ENCODE measurements at places on chromosomes 2 and 18. TPM values are rescaled to one million over a fixed set of nuclear protein-coding genes. Genes with fewer than 3 reads are reported as not detected.

DNA sequence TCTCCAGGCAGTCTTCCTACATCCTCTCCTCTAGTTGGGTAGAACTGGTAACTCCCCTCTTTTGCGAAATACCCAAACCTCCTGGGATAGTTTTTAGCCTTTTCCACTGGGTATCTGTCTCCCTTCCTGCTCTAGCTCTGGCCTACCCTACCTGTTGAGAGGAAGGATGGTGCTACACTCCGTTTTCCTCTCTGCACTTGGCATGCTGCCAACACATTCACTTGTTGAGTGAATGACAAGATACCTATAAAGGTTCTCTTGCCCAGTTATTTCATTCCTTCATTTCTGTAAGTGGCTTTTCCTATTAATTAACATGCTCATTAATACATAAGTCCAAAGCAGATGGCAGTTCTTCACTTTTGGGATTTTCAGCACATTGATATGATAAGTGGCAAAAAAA lies 293.8 kb downstream of the CNTNAP5 start:
- no peaks in the 10 kb centered on the region for H3K36me3 ChIP-seq
- H3K27me3 ChIP-seq, result no peaks in the 10 kb centered on the region
- no peaks in the 10 kb centered on the region for H3K4me1 ChIP-seq
- DNase-seq, result no peak

DNA sequence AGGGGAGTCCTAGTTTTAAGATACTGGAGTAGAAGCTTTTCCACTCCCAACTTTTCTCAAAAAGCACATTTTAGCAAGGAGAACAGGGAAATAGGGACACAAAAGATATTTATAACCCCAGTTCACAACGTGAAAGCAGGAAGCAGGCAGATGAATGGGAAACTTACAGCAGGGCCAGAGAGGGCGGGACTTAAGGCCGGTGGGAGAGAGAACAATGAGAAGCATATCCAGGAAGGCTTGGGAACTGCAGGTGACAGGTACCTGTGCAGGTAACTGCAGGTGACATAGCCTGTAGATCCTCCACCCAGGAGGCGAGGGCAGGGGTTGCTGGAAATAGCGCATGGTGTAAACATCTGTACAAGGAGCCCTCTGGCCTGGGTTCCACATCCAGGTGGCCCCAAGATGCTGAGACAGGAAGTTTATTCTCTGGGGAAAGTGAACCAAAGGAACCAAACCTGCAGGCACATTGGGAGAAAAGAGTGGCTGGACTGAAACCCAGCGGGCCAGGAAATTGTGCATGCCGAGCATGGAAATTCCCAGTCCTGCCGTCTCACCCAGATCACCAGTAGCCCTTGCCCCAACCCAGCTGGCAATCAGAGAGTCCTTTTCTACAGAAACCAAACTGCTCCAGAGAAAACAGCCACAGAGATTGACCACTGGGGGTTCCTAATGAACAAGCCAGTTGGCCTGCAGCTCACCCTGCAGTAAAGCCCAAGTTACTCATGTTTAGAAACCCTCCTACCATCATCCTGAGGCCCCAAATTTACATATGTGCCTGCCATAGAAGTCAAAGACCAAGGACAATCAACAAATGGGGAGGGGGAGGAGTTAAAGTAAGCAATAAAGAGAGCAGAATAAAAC lies 24.3 kb upstream of the COL6A3 start:
- H3K27me3 ChIP-seq, result no peaks in the 10 kb centered on the region
- H3K4me1 ChIP-seq, result peaks cover 15% of the 10 kb centered on the region
- H3K4me3 ChIP-seq, result no peak overlapping the region
- no peak for DNase-seq

DNA sequence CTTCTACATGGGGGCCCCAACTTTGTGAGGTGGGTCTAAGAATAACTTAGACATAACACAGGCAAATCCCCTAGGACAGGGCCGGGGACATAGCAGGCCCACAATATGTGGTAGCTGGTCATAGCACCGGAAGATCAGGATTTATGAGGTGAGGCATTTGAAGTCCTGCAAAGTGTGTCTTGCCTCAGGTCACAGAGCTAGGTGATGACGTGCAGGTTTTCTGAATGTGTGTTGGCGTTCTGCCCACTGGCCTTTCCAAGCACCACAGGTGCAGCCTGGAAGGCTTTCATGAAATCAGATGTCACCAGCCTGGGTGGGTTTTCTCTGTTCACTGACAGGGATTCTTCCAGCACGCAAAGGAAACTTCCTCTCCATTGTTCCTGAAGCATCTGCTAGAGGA lies 119.1 kb downstream of the LRATD1 start:
- no peak overlapping the region for H3K27ac ChIP-seq
- H3K4me3 ChIP-seq, result no peak overlapping the region
- no peaks in the 10 kb centered on the region for H3K27me3 ChIP-seq
- no peak for DNase-seq

GRCh38 chr2:194742706-194743105 lies 914.3 kb upstream of the SLC39A10 start:
- no peaks in the 10 kb centered on the region for H3K4me1 ChIP-seq
- no peak overlapping the region for H3K4me3 ChIP-seq
- no peaks in the 10 kb centered on the region for H3K27me3 ChIP-seq
- no peaks in the 10 kb centered on the region for H3K36me3 ChIP-seq

DNA sequence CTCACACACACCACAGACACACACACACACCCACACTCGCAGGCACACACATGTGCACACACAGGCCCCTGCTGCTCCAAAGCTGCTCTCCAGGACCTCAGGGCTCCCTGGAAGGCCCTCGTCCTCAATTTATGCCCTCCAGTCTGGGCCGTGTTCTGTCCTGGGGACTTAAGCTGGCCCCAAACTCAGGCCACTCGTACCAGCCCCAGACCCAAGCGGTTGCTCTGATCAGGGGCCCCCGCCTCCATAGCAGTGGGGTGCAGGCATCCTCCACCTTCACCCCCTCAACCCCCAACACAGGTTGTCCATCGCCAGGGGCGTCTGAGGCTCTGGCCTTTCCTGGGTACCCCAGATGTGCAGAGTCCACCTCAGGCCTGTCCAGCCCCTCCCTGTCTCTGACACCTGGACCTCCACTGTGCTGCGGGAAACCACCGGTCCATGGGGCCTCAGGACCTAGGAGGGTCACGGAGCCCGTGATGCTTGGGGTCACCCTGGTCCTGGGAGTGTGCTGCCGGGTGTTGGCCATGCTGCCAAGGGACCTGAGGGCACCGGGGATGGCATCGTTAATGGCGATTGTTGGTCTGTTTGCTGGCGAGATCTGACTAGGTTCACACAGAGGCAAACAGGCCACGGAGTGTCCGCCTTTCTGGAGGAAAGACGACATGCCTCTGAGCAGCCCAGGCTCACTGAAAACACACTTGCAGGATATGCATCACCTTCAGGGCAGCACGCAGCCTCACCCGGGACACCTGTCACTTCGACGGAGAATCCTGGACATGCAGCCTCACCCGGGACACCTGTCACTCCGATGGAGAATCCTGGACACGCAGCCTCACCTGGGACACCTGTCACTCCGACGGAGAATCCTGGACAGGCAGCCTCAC lies 155.6 kb downstream of the NDUFA10 start:
- H3K27ac ChIP-seq, result no peak overlapping the region
- H3K27me3 ChIP-seq, result no peaks in the 10 kb centered on the region
- H3K4me1 ChIP-seq, result no peaks in the 10 kb centered on the region
- DNase-seq, result no peak
- no peaks in the 10 kb centered on the region for H3K36me3 ChIP-seq

GRCh38 chr2:95026471-95027368 lies 1.2 kb downstream of the MAL start:
- no peak for DNase-seq
- no peaks in the 10 kb centered on the region for H3K36me3 ChIP-seq

GRCh38 chr2:64228918-64229317 lies 84.7 kb upstream of the PELI1 start:
- no peaks in the 10 kb centered on the region for H3K4me1 ChIP-seq
- no peaks in the 10 kb centered on the region for H3K36me3 ChIP-seq
- no peaks in the 10 kb centered on the region for H3K27me3 ChIP-seq
- peak overlapping the region; percentile 51 for H3K27ac ChIP-seq

DNA sequence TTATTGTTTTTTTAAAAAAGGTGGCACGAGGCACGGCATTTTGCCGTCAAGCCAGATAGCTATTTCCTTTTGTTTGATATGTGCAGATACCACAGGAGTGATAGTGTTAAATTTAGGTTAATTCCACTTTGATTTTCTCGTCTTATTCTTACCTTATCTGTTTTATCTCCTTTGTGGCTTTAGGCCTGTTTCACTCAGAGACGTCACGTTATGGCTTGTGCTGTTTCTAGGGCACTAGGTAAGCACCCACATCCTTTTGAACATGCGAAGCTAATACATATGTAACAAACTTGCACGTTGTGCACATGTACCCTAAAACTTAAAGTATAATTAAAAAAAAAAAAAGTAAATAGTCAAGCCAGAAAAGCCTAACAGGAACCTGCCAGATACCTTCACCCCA lies 57.8 kb downstream of the C18orf63 start:
- no peak for DNase-seq
- H3K4me1 ChIP-seq, result no peaks in the 10 kb centered on the region
- H3K36me3 ChIP-seq, result no peaks in the 10 kb centered on the region
- no peak overlapping the region for H3K27ac ChIP-seq
- no peaks in the 10 kb centered on the region for H3K27me3 ChIP-seq

DNA sequence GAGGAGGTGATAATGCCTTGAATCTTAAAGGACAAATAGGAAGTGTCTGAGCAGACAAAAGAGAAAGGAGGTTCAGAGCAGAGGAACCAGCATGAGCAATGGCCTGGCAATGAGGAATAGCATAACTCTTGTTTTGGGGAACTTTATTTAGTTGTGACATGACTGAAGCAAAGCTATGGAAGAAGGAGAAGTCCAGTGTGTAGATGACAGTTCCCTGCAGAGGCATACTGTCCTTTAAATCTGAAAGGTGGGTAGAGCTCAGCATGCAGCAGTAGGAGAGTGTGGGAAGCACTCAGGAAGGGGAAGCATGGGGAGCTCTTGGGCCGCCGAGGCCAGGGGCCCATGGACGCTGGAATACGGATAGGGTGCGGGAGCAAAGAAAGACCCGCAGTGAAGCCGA lies 173.8 kb downstream of the SEPTIN10 start:
- H3K4me3 ChIP-seq, result no peak overlapping the region
- no peaks in the 10 kb centered on the region for H3K4me1 ChIP-seq
- H3K27ac ChIP-seq, result no peak overlapping the region
- H3K27me3 ChIP-seq, result no peaks in the 10 kb centered on the region
- no peak for DNase-seq
- no peaks in the 10 kb centered on the region for H3K36me3 ChIP-seq

GRCh38 chr2:121561617-121562268 lies 31.1 kb downstream of the RNU4ATAC start:
- DNase-seq, result no peak
- no peaks in the 10 kb centered on the region for H3K36me3 ChIP-seq
- H3K4me3 ChIP-seq, result no peak overlapping the region
- H3K27me3 ChIP-seq, result no peaks in the 10 kb centered on the region
- H3K4me1 ChIP-seq, result peaks cover 2% of the 10 kb centered on the region
- H3K27ac ChIP-seq, result no peak overlapping the region

- H3K4me3 ChIP-seq, result no peak overlapping the region
- no peak for DNase-seq
- H3K27me3 ChIP-seq, result no peaks in the 10 kb centered on the region
Observed at GRCh38 chr2:184294831-184295230, 303.5 kb upstream of the ZNF804A start.

DNA sequence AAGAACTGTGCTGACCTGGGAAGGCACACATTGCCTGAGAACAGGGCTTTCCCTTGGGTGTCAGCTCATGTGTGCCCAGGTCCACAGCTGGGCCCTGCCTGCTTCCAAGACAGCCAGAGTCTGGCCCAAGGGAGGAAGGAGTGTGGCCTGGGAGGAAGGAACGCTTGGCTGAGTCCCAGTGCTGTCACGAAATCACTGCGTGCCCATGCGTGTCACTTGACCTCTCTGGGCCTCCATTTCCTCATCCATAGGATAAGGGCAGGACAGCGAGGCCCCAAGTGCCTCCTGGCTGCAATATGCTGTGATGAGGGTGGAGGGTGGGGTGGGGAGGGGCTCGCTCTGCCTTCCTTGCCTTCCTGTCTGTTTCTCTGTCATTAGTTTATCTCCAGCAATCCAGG lies 642 bp upstream of the KCNK3 start:
- DNase-seq, result peak; percentile 46
- no peaks in the 10 kb centered on the region for H3K27me3 ChIP-seq
- no peak overlapping the region for H3K4me3 ChIP-seq
- H3K27ac ChIP-seq, result peak overlapping the region; percentile 3
- no peaks in the 10 kb centered on the region for H3K36me3 ChIP-seq
- peaks cover 6% of the 10 kb centered on the region for H3K4me1 ChIP-seq

GRCh38 chr2:190482451-190482850 lies 52.1 kb downstream of the NEMP2 start:
- no peaks in the 10 kb centered on the region for H3K36me3 ChIP-seq
- no peak for DNase-seq
- H3K4me3 ChIP-seq, result no peak overlapping the region
- H3K27ac ChIP-seq, result no peak overlapping the region
- no peaks in the 10 kb centered on the region for H3K27me3 ChIP-seq
- H3K4me1 ChIP-seq, result peaks cover 6% of the 10 kb centered on the region

Gene LIMS4
- 8.7 TPM for total RNA-seq

Gene CD207
- total RNA-seq, result not detected

Gene CCDC148
- total RNA-seq, result 3.5 TPM

Gene RUFY4
- total RNA-seq, result 0.11 TPM

Gene DHRS9
- total RNA-seq, result 0.23 TPM

Gene LCT
- total RNA-seq, result not detected

Gene COL4A4
- 0.94 TPM for total RNA-seq

Gene SERPINB13
- not detected for total RNA-seq

Gene SNRNP27
- 48.3 TPM for total RNA-seq

Gene PROKR1
- total RNA-seq, result not detected

Gene KIF3C
- total RNA-seq, result 7.2 TPM

Gene SLC38A11
- 0.70 TPM for total RNA-seq

Gene IL1F10
- total RNA-seq, result not detected

Gene MC4R
- total RNA-seq, result not detected

Gene ANKRD30B
- not detected for total RNA-seq

Measured in ovary (tissue), 10 donors.